ENCODE measurements at places on chromosomes 11 and 22. TPM values are rescaled to one million over a fixed set of nuclear protein-coding genes. Genes with fewer than 3 reads are reported as not detected.

The MS4A6E gene
- not detected for total RNA-seq

The CYB5R3 gene
- 119 TPM for total RNA-seq

The FGF4 gene
- total RNA-seq: not detected

The P2RX3 gene
- total RNA-seq: 0.19 TPM

The KCNQ1 gene
- total RNA-seq: 0.19 TPM
